Left renal pelvis (tissue), 4 donors: ENCODE measurements at places on chromosomes 4 and X.

DNA sequence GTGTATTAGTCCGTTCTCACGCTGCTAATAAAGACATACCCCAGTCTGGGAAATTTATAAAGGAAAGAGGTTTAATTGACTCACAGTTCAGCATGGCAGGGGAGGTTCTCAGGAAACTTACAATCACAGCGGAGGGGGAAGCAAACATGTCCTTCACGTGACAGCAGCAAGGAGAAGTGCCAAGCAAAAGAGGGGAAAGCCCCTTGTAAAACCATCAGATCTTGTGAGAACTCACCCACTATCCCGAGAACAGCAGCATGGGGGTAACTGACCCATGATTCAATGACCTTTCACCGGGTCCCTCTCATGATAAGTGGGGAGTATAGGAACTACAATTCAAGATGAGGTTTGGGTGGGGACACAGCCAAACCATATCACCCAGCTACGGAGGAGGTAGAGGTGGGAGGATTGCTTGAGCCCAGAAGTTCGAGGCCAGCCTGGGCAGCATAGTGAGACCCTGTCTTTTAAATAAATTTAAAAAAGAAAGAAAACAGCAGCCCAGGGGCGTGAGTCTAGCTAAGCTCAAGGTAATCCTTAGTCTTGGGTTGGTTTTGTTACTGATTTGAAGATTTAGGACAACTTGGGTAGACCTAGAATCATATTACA is 46.4 kb upstream of the TMEM131L start:
- DNase-seq, result no peak

DNA sequence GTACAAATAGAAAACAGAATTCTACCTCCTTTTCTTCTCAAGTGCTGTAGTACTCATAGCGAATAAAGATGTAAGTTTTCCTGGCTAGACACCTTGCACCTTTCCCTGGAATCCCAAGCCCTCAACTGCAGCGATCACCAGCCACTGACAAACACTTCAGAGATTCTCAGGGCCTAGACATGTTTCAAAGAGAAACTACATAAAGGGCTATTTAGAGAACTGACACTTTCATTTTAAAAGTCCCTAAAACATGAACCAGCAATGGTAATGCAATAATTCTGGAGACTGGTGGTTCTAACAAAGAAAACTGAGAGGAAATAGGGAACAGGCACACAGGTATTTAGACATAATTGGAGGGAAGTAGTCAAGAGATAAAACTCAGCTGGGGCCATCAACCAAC is 35.7 kb downstream of the FANCB start:
- DNase-seq, result no peak

DNA sequence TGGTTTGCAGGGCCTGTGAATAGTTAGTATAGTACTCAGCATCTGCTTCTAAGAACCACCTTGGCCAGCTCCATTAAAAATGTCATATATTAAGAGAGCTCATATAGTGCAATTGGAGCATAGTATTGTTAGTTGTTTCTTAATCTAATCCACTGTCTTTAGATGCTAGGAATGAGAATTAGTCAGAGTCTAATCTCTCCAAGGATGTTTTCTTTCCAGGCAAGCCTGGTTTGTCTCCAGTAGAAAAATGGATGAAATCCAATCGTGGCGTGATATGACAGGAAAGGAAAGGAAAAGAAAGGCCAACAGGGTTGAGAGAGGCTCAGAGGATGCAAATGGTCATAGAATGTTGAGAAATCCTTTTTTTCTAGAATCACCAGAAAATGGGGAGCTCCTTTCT is 15.0 kb upstream of the TMEM164 start:
- no peak for DNase-seq

- DNase-seq, result no peak
These were observed 208.2 kb downstream of the FAT4 start for GRCh38 chr4:125522992-125523391.

DNA sequence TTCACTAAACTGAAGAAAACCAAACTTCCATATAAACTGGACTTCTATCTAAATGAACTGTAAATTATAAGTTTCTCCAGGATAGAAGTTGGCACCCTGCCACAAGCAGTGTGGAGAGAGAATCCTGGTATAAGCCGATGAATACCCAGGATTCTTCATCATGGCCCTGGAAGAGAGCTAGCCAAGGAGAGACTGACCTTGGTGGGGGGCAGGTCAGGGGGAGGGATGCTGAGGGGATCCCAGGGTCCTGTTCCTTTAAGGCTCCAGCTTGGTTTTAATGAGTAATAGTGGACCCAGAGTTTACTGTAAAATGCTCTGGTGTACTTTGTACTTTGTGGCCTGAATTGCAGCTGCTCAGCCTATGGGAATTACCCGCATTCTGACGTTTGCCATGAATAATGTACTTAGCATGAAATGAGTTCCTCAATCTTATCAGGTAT is 16.9 kb downstream of the RASSF6 start:
- DNase-seq, result no peak

- DNase-seq, result no peak
These were observed 859.3 kb upstream of the AADAT start for GRCh38 chr4:170949084-170949483.

DNA sequence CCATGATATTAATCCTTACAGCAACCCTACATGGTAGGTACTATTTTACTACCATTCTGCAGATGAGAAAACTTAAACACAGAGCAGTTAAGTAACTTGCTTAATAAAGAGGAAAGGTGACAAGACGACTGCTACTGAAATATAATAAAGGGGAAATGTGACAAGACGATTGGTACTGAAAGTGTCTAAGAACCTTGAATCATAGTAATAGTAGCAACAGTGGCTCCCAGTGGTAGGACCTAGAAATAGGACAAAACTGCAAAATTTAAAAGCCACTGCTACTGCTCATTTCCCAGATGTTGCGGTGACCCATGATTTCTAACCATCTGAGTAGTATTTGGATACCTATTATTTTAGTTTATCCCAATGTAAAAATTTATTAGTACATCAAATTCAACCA is 89.5 kb downstream of the TASL start:
- no peak for DNase-seq

- DNase-seq, result no peak
These were observed 12.3 kb upstream of the CHIC2 start for GRCh38 chr4:54076673-54077072.
